H1 (cell line): ENCODE measurements at places on chromosomes 7 and 10. TPM values are rescaled to one million over a fixed set of nuclear protein-coding genes. Genes with fewer than 3 reads are reported as not detected.

DNA sequence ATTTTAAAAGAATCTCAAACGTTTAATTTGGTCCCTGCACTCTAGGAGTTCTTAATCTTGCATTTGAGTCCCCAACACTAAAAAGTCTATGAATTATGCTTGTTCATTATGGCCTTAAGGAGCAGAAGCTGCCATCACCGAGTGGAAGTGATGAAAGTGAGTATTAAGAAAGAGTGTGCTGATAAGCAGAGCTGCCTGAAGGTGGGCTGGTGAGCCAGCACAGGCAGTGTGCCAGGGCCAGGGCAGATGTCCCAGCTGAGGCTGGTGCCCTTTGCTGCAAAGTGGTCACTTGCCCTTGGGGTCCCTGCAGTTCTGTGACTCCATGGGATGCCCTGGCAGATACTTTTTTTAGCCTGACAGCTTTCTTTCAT, 72.9 kb upstream of the LOXL4 start:
- no peak for DNase-seq

DNA sequence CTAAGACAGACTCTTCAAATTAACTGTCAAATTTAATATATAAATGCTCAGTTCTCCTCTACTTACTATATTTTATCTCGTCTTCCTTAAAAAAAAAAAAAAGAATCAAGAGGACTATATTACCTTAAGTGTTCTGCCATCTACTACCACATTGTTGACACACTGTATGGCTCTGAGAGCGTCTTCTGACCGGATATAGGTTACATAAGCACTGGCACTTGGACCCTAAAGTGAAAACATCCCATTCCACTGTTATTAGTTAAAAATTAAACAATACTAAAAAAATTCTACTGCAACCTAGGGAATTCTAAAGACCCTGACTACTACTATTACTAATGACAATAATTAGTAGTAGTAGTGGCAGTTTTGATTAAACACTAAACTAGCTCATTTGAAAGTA, 95.7 kb downstream of the CNOT4 start:
- no peak for DNase-seq

- no peak for DNase-seq
These were observed 17.9 kb upstream of the UBE2D1 start for GRCh38 chr10:58316874-58317273.

DNA sequence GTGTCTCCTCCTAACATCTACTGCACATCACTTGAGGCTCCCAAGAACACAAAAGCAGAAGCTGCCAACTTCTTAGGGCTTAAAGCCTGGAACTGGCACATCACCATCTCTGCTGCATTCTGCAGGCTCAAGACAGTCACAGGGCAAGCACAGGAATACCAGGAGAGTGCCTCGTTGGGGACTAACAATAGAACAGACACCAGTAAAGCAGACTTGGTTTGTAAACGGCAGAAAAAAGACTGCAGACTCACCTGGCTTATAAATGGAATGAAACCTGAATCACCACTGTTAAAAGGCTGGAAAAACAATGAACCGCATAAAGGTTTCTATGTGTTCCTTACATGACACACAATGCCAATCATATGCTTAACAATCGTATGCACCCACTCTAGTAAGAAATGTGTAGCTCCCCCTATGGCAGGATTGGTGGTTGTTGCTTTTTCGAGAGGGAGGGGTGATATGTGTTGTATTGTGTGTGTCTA, 12.8 kb downstream of the RHEB start:
- no peak for DNase-seq

DNA sequence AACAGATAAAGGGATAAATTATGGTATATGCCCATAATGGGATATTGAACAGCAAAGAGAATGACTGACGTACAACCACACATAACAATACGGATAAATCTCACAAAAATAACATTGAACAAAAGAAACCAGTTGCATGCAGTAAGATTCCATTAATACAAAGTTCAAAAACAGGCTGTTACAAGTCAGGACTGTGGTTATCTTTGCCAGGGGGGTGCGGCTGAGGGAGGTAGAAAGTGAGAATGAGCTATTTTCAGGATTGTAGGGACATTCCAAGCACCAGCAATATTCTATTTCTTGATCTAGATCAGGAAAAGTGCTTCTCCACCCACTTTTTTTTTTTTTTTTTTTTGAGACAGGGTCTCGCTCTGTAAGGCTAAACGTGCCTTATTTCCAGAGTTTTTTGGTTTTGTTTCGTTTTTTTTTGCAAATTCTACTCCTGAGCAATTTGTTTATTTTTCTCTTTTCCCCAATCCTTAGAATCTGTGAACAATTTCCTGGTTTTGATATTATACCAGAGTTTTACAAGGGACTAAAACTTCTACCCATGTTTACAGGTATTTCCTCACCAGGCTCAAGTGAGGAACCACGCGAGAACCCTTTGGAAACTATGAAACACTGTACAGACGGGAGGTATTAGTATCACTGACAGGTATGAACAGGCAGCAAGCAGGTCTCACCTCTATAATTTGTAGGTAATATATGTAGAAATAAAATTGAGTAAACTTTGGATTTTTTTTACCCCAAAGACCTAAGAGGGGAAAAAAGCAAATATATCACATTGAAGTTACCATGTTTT, 9.9 kb downstream of the SMURF1 start:
- no peak for DNase-seq

EVX1 gene
- 0.02 TPM in 1 of 2 replicates, not detected in the other for polyA plus RNA-seq

ERVW-1 gene
- polyA plus RNA-seq, result 0.06 and 0.08 TPM in 2 replicates

LRRTM3 gene
- polyA plus RNA-seq, result 0.19 and 0.33 TPM in 2 replicates
